ENCODE measurements at places on chromosomes 1 and 21.

DNA sequence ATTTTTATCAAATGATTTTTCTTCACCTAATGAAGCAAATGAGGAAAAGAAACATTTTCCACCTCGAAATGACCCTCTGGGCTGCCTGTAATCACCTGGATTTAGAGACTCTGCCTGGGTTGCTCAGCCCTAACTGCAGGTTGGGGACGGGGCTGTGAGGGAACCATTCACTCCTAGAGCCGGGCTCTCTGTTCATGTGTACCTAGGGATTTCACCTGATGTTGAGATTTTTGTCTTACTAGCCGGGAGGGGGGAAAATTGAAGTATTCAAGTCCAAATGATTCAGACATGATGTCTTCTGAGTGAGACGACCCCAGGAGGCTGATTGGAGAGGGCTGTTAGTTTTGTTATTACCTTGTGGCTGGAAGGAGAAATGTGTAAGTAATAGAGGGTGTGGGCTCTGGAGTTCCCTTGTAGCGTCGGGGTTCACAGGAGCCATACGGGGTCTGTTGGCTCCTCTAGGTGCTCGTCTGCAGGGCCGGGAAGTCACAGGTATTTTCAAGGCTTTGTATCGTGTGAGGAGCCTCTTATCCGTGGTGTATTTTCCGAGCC, 42.3 kb upstream of the PWP2 start:
- DNase-seq, result no peak

DNA sequence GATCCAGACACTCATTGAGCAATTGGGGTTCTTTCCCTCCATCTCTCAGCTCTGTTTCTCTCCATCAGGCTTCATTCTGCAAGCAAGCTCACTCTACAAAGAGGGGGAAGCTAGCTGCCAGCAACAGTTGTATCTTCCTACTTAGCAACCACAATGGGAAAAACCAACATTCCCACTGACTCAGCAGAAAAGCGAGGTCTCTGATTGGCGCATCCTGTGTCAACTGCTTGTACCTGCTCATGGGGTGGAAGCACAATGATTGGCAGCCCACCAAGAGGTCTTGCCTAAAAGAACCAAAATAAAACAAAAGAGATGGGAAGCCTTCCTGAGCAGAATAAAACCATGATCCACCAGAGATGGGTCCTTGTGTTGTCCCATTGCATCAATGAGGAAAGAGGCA, 4.0 kb upstream of the CDA start:
- no peak for DNase-seq

- DNase-seq, result no peak
Measured at GRCh38 chr1:52028328-52028727, 5.3 kb downstream of the KTI12 start.

DNA sequence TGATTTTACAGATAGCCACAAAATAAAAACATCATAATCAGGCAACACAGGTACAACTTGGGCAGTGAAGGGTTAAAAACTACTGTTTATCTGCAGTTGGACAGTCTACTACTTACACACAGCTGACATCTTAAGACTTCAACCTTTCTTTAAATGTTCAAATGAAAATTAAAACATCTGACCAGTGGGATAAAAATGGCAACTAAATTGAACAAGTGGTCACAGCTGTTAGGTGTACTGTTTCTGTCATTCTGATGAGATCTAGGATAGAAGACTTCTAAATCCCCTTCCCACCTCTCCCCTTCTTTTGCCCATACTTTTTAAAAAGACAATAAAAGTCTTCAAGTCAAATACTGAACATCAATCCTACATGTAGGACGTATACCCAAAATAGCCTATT, 56.2 kb downstream of the ENAH start:
- DNase-seq, result no peak

DNA sequence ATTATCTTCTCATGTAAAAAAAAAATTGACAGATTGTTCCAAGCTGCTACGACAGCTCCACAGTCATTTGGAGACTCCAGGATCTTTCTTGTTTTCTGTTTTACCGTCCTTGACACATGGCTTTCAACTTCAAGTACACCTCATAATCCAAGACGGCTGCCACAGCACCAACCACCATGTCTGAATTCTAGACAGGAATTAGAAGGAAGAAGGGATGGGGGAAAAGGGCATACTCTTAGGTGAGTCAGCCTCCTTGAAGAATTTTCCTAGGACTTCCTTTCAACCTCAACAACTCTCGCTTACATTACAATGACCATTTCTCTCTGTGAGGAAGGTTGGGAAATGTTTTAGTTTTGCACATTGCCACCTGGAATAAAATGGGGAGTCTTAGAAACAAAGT, 110.3 kb upstream of the TNR start:
- no peak for DNase-seq

DNA sequence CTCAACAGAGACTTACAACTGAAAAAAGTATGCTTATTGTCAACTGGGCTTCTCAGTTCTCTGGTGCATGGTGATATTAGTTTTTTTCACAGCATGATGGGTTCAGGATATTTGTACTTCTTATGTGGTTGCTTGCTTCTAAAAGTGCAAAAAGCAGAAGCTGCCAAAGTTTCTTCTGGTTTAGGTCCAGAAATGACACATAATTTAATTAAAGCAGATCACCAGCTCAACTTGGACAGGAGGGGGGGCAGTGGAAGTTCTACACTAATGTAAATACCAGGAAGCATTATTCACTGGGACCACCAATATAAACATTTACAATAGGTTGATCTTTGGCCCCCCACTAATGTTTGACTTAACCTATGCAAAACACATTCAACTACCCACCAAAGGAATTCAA, 354.8 kb upstream of the BRINP3 start:
- DNase-seq, result no peak

DNA sequence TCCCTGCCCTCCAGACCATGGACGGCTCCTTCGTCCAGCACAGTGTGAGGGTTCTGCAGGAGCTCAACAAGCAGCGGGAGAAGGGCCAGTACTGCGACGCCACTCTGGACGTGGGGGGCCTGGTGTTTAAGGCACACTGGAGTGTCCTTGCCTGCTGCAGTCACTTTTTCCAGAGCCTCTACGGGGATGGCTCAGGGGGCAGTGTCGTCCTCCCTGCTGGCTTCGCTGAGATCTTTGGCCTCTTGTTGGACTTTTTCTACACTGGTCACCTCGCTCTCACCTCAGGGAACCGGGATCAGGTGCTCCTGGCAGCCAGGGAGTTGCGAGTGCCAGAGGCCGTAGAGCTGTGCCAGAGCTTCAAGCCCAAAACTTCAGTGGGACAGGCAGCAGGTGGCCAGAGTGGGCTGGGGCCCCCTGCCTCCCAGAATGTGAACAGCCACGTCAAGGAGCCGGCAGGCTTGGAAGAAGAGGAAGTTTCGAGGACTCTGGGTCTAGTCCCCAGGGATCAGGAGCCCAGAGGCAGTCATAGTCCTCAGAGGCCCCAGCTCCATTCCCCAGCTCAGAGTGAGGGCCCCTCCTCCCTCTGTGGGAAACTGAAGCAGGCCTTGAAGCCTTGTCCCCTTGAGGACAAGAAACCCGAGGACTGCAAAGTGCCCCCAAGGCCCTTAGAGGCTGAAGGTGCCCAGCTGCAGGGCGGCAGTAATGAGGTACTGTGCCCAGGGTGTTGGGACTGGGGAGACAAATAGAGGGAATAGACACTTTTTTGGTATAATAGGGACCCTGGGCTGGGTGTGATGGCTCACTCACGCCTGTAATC, 1.0 kb downstream of the ZBTB48 start:
- no peak for DNase-seq

GRCh38 chr1:1721201-1721600, 3.0 kb downstream of the CDK11A start:
- DNase-seq, result no peak

DNA sequence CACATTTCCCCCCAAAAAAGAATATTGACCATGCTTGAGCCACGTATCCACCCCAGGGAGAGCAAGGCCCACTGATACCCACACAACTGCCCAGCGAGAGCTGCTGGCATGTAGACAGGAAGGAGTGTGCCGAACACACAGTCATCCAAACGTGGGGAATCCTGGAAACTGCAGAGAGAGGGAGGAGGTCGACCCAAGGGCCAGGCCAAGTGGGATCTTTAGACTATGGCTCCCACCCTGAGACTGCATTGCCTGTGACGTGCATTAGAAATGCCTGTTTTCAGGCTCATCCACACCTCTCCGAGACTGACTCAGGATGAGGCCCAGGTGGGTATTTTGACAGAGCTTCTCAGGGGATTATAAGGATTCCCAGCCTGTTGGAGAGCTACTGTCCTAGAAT, 25.9 kb downstream of the NIPAL3 start:
- DNase-seq, result no peak

DNA sequence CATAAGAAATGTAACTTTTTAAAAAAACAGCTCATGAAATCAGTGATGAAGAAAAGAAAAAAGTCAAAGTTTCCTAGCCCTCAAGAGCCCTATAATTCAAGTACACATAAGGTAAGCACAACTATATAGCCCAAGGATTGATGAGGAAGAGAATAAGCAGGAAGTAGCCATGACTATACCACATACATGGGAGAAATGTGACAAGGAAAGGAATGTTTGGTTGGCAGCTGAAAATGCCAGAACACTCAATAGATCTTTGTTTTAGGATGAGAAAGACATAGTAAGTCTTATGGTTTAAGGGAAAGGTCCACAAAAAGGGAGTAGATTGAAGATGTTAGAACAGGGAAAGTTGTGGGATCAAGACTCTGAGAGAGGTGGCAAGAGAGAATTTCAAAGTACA, 5.7 kb downstream of the DOCK7 start:
- no peak for DNase-seq

DNA sequence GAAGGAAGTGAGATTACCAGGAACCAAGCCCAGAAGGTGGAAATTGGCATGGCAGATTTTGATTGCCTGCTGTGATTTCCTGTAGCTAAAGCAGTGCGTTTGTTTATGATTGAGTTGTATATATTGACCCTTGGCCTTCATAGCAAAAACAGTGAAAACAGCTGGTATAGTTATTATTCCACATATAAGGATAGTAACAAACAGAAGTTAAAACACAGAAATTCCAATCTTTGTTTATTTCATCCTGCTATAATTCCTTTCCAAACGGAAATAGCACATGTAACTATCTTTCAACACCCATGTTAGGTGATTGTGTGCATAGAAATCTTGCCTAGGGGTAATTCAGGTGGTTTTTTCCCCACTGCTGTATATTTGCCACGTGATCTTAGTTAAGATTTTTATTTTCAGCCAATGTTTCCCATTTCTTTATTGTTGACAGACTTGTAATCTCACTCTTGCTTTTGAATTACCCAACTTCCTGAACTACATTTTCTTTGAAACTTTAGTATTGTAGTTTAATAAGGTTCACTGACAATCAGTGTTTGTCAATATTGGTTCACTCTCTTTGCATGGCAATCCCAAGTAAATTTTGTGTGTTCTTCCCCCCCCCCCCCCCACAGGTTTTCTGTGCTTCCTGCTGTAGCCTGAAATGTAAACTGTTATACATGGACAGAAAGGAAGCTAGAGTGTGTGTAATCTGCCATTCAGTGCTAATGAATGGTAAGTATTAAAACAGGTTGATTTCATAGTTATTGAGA, 102.7 kb downstream of the CC2D1B start:
- DNase-seq, result peak; percentile 27

DNA sequence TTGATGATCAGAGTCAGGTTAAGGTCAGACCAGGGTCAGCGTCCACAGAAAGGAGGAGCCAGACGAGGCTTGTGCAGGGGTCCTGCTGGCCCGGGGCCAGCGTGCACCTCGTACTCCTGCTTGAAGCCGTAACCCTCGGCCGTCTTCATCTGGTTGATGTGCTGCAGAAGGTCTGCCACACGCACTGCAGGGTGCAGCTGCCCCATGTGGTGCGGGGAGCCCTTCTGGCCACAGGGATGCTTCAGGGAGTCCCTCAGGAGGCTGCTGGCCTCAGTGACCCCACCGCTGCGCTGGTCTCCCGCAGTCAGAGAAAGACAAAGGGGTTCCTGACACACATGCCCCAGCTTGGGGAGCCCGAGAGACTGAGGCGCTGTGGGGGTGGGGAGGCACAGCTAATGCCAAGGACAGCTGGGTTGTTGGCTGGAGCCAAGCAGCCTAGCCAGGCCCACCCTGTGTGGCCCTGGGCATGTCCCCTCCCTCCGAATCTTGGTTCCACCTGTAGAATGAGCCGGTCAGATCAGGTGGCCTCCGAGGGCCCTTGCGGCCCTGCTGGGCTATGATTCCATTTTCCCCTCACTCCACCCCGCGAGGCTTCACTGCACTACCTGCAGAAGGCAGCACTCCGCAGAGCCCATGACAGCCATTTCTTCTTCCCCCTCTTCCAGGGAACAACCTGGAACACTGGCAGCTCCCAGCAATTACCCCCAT, 251.9 kb downstream of the PTPRU start:
- no peak for DNase-seq

GRCh38 chr1:78009836-78010235, 5.1 kb downstream of the DNAJB4 start:
- no peak for DNase-seq

GRCh38 chr1:196401891-196402290, 206.3 kb downstream of the KCNT2 start:
- no peak for DNase-seq

DNA sequence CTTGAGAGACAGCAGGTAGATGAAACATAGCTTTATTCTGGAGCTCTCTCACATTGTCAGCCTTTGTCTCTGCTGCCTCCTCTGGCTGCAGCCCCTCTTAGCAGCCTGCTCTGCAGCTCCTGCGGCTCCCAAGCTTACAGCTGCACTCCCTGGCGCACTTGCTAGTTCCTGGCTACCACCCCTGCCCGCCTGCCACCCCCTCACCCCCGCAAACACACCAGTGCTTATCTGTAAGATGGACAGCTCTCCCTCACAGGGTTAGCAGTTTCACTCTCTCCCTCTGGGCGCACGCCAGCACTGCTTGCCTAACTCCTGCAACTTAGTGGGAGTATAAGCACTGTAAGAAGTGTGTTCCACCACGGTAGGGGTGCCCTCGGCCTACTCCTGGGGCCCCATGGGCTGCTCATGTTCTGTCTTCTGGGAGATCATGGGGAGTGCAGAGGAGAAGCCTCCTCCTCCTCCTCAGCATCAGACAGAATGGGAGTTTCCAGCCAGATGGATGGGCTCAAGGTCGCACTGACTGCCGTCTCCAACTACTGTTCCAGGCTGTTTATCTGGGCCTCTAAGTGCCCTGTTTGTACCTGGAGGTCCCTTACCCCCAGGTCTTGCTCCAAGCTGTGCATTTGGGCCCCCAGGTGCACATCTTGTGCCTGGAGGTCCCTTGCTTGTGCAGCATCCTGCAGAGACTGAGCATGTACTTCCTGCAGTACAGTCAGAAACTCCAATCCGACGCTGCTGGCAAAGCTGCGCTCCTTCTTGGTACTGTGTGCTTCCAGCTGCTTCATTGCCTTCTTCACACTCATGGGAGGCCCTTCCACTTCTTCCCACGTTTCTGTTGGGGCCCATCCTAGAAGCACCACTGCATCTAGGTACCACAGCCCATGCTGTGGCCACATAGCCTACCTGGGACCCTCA, 1388.1 kb downstream of the AMY1C start:
- DNase-seq, result no peak

All from NCI-H774 (cell line).